ENCODE measurements at places on chromosomes 2 and 18.
A peak's percentile ranks its signal among the peaks of the same experiment; 100 is the strongest.

- no peak for DNase-seq
These were observed 481.3 kb upstream of the CHAC2 start for GRCh38 chr2:53286345-53286744.

GRCh38 chr2:178163911-178164310 is 30.4 kb upstream of the OSBPL6 start:
- DNase-seq = no peak

GRCh38 chr18:41886126-41886807 is 68.8 kb upstream of the PIK3C3 start:
- no peak for DNase-seq

DNA sequence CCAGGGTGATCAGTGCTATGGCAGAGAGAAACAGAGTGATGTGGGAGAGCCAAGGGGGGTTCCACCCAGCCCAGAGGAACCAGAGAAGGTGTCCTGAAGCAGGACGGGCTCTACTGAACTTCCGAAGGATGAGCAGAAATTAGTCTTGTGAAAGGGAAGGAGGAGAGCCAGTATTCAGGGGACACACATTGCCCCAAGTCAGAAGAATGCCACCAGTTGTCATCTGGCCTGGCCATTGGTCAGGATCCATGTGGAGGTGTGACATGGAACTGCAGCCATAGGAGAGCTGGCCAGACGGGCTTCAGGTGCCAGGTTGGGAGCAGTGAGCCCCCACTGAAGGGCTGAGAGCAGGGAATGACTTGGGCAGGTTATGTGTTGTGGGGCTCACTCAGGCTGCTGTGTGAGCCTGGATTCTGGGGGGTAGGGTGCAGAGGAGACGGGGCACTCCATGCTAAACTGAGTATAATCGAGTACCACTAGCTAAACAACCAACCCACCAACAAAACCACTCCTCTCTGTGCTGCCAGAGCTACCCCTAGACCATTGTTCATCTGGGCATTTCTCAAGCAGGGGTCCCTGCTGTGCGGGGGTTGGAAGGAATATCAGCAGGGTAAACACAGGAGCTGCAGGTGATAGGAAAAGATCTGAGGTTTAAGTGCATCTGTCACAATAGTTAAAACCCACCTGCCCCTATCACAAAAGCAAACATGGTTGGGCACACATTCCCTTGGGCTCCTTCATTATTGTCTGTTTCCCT is 25.3 kb downstream of the MARCO start:
- DNase-seq = peak; percentile 2

GRCh38 chr18:73841661-73842060 is 306.0 kb downstream of the FBXO15 start:
- no peak for DNase-seq
